ENCODE measurements at places on chromosomes 3 and 15.

- DNase-seq: no peak
Observed at GRCh38 chr3:135596563-135596962, 369.0 kb upstream of the PPP2R3A start.

DNA sequence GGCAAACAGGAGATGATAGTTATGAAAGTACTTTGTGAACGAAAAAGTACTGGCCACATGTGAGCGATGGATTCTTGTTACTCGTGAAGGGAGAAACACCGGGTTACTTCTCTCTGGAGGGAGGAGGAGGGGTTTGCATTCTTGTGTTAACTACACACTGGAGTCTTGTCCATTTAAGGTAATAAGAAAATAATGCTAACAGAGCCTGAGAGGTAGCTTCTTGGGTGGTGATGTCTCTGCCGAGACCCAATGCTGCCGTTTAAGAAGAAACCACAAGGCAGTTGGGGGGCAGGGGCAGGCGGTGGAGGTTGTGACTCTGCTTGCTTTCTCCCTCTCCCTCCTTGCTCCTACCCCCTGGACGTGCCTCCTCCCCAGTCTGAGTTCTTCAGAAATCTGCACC, 100.9 kb upstream of the ROPN1 start:
- DNase-seq: no peak

GRCh38 chr3:15936312-15936711, 138.5 kb upstream of the ANKRD28 start:
- no peak for DNase-seq

- no peak for DNase-seq
Observed at GRCh38 chr3:169528289-169528688, 135.2 kb downstream of the MECOM start.

- DNase-seq: no peak
Observed at GRCh38 chr3:124163689-124164088, 171.8 kb upstream of the ROPN1 start.

DNA sequence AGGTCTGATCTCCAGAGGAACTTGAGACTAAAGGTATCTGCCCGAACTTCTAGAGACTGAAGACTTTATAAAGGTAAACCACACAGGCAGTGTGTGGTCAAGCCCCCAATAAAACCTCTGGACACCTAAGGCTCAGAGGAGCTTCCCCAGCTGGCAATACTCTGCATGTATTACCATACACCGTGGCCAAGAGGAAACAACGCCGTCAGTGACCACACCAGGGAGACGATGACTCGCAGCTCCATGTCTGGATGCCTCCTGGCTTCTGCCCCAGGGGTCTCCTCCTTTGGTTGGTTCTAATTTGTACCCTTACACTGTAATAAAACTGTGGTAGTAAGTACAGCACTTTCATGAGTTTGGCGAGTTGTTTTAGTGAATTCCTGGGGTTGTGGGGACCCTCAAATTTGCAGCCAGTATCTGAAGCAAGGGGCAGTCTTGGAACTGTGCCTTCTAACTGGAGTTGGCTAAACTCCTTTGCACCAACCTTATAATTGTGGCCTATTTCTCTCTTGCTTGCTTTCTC, 32.1 kb upstream of the BCL2L10 start:
- DNase-seq: no peak

DNA sequence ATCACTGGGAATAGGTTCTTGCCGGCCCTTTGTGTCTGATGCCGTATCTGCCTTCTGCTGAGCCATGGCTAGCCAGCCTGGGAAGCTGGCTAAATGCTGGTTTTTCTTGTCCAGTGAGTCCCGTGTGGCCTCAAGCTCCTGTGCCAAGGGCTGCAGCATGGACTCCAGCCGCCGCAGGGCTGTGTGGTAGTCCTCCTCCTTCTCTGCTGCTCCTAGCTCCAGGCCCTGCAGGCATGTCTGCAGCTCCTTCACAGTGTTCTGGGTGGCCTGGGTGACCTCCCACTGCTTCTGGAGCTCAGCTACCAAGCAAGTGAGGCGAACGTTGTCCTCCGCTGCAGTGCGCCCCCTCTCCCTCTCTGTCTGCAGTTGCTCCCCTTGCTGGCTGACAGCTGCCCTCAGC, 24.9 kb downstream of the CXCR6 start:
- no peak for DNase-seq

DNA sequence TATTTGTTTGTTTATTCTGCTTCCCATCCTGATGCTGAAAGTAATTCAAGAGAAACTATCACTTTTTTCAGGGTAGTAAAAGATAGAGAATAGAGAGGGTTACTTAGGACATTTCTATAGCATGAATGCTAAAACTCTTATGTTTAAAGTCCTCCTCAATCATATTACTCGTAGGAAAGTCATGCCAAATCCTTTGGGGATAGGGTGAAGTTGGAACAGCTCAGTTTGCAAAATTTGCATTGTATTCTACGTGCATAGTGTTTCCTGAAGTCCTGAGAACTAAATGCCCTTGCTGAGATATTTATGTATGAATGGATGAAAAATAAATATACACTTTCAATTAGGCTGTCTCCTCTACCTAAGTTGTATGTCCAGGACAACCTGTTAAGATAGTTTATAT, 14.6 kb downstream of the PLSCR5 start:
- DNase-seq: no peak

DNA sequence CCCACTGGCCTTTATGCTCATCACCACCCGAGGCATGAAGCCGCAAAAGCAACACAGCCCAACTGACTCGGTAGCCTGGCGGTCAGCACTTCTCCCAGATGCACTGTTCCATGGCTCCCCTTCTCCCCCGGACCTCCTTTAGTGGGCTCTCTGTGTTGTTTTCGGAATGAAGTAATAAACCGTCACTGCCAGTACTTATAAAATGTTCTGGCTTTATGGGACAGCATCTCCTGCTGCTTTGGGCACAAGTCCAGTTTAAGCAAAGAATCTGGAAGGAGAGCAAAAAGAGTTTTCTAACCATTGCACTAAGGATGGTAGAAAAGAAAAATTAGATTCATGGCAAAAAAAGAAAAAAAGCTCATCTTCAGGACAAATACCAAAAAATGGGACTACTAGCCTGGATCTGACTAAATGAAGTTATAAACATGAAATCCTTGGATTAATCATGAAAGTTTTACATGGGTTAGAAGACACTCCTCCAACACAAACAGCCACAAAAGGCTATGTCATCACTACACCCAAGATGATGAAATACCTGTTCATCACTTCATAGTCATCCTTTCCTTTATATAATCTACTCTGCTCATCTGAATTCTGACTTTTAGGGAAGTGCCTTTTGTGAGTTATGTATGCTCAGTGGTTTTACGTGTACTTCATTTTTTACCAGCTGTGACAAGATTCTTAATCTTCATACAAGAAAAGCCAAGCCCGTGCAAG, 89.5 kb upstream of the UBE2E2 start:
- DNase-seq: peak; percentile 68

- DNase-seq: no peak
Observed at GRCh38 chr15:57235873-57236272, 140.4 kb upstream of the CGNL1 start.

DNA sequence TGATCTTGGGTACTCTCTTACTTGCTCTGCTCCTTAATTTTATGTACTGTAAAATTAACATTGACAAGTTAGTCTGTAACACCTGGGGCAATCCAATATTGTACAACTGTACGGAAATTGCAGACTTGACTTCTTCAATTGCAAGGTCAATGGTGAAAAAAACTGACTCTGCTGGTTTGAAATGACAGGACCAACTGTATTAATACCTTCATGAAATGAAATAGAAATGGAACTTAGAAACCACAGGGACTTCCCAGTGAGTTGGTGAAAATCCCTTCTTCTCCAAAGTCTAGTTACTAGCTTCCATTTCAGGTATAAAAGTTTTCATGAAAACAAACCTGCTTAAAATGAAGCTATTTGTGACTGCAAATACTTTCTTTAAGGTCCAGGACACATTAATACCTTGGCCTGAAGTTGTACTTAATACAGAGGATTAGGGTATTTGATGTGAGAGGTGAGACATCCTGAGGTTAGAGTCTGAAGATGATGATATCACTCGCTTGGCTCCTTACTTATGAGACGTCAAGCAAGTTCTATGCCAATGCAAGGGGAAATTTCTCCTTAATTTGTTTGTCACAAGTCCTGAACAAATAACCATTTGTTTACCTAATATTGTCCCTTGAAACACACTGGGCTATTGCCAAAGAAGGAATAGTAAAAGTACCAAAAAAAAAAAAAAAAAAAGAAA, 226.2 kb upstream of the TP63 start:
- DNase-seq: no peak

GRCh38 chr3:70177881-70178645, 134.4 kb downstream of the MDFIC2 start:
- DNase-seq: no peak

DNA sequence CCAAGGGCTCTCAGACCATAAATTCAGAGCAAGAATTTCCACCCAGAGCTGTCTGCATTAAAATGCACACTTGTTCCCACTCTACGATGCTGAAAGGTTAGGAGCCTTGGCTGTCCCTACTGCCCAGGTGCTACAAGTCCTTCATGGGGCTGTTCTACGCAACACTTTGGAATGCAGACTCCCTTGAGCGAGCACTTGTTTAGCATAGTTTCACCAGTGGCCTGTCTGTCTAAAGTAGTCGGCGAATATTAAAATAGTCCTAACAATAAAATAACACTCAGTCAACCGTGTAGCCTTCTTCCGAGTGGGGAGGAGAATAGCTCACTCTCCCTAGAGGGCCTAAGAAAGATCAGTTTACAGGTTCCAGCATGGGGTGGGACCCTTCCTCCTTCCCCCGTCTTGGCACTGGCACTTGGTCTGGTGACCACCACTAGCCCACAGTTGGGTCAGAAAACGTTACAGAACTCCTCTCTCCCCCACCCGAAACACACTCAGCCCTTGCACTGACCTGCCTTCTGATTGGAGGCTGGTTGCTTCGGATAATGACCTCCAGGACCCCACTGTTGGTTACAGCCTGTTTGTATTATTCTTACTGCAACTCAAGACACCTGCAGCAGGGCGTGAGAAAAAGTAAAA, at the start of gene CLDN16:
CLDN16 (plus strand) TSS at position 586 of the 636 bp plus-strand sequence. CDS start 167 bp downstream, outside the sequence.
- no peak for DNase-seq

DNA sequence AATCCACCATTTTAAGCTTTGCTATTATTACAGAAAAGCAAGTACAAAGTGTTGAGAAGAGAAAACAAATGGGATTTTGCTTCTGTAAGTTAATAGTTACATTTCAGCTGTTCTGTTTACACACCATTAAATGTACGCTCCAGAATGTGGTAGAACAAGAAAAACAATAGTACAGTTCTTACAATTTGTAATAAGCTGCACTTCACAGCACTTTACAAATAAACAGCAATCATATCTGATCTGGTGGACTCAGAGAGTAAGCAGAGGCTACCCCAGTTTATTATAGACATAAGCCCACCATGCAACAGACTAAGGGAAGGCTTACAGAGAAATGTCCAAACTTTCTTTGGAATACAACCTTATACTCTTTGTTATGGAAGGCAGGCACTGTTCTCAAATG, 126.4 kb downstream of the OXSM start:
- no peak for DNase-seq

DNA sequence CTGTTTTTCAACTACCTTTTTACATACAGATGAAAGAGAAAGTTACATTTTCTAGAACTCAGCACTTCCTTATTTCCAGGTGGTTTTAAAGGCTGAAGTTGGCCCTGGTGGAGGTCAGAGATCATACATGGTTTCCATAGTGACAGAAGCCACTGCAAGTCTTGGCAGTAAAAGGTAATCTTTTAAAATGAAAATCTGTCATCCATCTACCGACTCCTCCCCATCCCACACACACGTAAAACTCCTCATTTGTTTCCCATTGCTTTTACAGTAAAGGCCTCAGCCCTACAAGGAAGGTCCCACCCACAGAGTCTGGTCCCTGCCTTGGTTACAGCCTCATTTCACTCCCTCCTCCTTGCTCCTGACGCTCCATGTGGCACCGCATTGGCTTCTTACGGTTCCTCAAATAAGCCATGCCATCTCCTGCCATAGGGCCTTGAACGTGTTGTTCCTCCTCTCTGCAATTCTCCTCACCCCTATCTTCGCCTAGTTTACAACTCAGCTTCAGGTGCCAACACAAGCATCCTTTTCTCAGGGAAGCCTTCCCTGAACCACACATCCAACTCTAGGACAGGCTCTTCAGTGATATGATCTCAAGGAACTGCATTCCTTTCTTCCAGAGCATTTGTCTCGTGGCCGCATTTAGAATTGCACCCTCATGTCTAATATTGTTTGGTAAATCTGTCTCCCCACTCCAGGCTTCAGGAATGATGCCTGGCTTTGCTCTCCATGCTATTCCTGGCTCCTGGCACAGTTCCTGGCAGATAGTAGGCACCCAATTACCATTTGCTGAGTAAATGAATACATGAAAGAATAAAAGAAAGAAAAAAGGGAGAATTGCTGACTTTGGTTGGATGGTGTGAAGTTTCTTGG, 2.6 kb downstream of the CYP19A1 start:
- DNase-seq: no peak

DNA sequence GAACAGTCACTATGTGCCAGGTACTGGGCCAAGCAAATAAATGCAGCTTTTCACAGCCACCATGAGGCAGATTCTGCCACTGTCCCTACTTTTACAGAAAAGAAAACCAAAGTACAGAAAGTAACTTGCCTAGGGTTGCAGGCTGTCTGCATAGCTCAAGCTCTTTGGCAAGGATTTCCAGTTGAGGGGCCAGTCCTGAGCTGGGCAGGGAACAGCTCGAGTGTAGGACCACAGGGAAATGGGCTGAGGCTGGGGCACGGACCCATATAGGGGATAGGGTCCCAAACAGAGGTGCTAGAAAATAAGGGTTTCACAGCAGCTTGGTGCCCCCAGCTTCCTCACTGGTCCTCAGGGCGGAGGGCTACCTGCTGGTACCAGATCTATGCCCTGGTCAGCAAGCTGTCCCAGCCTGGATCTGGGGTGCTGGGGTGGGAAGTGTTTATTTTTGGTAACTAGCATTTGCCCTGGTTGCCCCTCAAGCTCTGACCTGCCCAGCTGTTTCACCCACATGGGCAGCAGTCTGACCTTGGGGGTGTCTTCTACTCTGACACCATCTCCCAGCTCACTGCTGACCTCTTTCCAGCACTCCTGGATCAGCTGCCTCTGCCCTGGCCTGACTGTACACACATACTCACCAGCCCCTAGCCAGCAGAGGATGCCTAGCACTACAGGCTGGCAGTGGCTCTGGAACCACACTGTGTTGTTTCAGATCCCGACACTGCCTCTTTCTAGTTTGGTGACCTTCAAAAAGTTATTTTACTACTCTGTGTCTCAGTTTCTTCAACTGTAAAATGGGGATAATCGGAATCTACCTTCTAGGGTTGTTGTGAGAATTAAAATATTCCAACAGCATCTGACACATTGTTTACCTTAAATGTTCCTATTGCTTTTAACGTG, 16.2 kb downstream of the MRAS start:
- no peak for DNase-seq

DNA sequence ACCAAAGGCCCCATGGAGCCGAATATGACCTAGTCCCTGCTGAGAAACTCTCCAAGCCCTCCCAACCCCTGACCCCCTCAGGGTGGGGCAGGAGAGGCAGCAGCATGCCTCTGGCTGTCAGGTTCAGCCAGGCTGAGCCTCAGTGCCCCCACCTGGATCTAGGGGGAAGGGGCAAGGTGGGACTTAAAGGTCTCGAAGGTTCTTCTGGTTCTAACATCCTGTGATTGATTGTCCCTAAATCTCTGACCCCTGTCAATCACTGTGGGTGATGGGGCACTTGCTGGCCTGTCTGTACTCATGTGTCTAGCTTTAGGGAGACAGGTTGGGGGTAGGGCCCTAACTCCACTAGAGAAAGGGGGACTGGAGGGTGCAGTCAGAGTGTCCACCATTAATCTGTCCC, 13.8 kb downstream of the NBEAL2 start:
- no peak for DNase-seq
